ENCODE measurements at places on chromosomes 3 and 15.

- no peak for DNase-seq
These were observed 291.0 kb downstream of the CLSTN2 start for GRCh38 chr3:140225996-140226395.

- DNase-seq = no peak
These were observed 968.4 kb downstream of the FHIT start for GRCh38 chr3:60282866-60283265.

DNA sequence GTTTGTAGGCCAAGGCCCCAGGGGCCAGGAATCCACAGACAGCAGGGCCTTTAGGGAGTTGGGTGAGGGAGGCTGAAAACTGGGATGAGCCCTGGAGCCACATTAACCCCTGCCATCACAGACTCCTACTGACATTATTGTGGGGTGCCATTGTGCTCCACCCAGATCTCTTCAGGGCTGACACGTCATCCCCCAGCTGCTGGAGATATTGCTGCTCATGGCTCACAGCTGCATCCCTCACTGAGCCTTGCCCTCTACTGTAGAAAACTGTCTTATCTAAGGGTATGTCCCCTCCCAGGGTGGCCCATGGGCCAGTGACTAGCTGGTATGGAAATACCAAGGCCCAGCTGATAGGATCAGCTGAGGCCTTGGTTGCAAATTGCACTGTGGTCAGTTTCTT is 87.3 kb upstream of the PRR23C start:
- DNase-seq = no peak

DNA sequence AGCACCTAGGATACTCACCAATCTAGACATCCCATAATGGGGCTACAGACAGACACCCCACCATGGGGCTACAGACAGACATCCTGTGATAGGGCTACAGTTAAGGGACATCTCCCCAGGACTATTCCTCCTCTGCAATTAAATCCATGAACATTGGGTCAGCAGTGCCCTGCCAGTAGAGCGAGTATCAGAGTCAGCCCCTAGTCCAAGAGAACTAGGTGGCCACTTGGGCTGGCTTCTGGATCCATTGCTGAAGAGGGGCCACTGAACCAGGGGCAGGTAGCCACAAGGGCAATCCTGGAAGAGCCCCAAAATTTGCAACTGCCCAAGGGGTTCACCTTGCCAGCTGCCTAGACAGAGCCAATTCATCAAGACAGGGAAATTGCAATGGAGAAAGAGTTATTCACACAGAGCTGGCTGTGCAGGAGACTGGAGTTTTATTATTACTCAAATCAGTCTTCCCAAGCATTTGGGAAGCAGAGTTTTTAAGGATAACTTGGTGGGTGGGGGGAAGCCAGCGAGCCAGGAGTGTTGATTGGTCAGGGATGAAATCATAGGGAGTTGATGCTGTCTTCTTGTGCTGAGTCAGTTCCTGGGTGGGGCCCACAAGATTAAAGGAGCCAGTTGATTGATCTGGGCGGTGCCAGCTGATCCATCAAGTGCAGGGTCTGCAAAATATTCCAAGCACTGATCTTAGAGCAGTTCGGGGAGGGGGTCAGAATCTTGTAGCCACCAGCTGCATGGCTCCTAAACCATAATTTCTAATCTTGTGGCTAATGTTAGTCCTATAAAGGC is 170.2 kb upstream of the SMAD3 start:
- no peak for DNase-seq

- DNase-seq = no peak
These were observed 46.8 kb downstream of the ITGB5 start for GRCh38 chr3:124840331-124840730.

DNA sequence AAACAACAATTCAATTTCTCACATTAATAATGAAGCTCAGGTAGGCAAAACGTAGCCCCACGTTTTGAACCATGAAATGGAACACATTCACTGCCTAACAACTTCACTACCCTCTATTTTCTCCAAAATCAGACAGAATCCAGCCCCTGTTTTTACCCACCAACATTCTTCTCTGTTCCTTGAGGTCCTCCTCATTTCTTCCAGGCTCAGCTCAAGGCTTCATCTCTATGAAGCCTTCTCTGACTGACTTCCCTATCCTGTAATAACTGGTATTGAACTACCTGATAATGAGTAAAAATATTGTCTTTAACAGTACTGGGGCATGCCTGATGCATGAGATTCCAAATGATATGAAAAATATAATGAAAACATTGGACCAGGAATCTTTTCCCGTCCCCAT is 2.2 kb downstream of the TFRC start:
- DNase-seq = no peak

GRCh38 chr3:69562020-69562419 is 176.1 kb upstream of the FRMD4B start:
- DNase-seq = no peak

DNA sequence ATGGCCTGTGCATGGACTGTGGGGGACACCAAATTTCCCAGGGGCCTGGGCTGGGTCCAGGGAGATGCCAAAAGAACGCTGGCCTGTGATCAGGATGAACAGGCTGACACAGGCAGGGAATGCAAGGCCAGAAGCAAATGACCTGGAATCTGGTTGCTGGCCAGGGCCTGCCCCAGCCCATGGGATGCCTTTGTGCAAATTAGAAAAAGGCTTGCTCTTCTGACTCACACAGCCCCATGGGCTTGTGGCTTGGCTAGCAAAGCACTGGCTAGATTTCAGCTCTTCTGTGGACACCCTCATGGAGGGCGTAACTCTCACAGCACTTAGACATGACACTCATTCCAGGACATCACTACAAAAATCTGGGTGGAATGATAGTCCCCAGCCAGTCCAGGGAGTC is 356.0 kb downstream of the SHQ1 start:
- no peak for DNase-seq

- peak; percentile 60 for DNase-seq
These were observed 16.1 kb downstream of the AMOTL2 start for GRCh38 chr3:134357914-134358811.

- peak; percentile 71 for DNase-seq
These were observed 12.1 kb downstream of the GOLM2 start for GRCh38 chr15:44300572-44300971.

DNA sequence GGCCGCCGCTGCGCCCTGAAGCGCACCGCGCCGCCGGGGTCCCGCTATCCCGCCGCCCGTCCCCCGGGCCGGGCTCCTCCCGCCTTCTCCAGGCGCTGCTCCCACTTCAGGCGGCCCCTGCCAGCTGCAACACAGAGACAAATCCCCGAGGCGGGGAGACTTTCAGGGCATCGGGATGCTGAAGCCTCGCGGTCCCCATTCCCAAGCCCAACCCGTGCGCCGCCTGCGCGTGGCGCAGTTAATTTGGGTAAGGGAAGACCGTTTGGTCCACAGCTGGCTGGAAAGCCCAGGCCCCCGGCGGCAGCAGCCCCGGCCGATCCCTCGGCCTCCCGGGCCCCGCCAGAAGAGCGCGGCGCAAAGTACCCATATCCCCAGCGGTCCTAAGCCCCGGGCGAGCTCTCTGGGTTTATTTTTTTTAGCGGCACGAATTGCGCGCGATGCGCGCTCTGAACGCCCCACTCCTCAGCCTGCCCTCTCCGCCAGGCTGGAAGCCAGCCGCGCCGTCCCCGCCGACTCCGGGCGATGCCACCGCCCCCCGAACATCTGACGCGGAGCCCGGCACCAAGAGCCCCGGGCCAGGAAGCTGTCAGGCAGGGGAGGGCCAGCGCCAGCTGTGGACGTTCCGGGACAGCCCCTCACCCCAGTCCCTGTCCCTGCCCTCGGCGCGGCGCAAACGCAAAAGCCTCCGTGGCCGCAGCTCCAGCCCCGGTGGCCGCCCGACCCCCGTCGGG is 517 bp downstream of the FBN1 start:
- DNase-seq = no peak

- no peak for DNase-seq
These were observed 76.0 kb upstream of the HACD2 start for GRCh38 chr3:123660900-123661299.

DNA sequence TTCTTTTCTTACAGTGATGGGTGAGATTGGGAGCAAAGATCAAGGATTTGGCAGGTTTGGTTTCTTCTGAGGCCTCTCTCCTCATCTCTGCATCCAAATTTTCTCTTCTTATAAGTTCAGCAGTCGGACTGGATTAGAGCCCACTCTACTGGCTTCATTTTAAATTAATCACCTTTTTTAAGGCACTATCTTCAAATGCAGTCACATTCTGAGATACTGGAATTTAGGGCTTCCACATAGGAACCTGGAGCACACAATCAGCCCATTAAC is 56.5 kb upstream of the PLSCR4 start:
- no peak for DNase-seq

- peak; percentile 99 for DNase-seq
These were observed 557 bp downstream of the ELL3 start for GRCh38 chr15:43776101-43776717.

DNA sequence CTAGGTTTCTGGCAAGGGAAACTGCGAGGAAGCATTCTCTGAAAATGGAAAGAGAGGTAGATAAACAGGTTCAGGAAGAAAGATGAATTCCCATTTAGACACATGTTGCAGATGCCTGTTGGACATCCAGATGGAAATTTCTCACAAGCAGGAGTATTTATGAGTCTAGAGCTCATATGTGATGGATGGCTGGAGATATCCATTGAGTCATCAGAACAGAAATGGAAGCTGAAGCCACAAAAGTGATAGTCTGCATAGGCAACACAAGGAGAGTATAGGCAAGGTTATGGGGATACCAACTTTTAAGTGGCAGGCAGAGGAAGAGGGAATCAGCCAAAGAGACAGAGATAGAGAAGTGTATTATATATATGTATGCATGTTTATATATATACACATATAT is 6.3 kb upstream of the RAMAC start:
- no peak for DNase-seq

GRCh38 chr3:155646669-155647068 is 98.2 kb downstream of the PLCH1 start:
- DNase-seq = no peak

GRCh38 chr3:186060222-186060621 is 48.7 kb downstream of the ETV5 start:
- DNase-seq = no peak

- no peak for DNase-seq
These were observed 41.6 kb downstream of the BDH1 start for GRCh38 chr3:197513953-197514785.

GRCh38 chr3:125072301-125072700 is 16.5 kb upstream of the HEG1 start:
- no peak for DNase-seq

DNA sequence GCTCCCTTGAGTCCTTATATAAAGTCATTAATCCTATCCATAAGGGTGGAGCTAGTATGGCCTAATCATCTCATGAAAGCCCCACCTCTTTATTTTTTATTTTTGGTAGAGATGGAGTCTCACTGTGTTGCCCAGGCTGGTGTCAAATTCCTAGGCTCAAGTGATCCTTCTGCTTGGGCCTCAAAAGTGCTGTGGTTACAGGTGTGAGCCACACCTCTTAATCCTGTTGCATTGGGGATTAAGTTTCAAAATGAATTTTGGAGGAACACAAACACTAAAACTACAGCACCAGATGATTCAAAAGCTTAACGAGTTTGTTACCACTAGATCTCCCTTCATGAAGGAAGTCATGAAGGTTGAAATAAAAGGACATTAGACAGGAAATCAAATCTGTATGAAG is 27.7 kb downstream of the RAB7A start:
- DNase-seq = no peak

DNA sequence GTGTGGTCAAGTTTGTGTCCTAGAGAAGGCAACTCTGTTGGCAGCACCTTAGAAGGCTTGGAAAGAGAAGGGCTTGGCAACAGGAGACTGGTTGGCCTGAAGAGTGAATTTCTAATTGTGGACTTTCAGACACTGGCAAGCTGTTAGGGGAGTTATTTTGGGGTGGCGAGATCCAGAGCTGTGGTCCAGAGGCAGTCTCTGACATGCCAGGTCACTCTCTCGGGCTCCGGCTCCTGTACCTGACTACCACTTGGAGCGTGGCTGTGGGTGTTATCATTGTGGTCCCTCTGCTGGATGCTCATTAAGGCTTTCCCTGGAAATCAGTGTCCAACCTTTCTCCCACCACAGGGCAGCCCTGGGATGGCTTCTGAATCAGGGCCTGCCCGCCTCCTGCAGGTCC is 209.0 kb downstream of the SLCO3A1 start:
- DNase-seq = no peak

DNA sequence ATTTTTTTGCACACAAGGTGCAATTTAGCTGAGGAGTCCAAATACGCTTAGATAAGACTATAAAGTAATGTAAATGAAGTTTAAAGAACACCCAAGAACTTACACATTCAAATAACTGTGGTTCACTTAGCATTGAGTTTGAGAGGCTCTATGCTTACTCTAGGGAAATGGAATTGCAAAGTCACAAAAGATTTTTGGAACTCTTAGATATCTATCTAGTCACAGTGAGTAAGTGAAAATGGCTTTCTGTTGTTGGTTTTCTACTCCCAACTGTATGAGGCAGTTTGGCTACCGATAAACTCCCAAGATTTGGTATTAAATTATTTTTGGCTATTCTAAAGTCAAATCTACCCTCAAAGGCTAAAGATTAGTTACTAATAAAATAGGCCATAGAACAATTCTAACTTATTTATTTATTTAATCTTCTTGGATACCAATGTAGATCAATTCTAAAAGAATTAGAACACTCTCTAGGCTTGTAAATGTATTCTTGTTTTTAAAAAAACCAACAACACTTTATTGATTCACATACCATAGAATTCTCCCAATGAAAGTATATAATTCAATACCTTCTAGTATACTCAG is 165.4 kb downstream of the SNRK start:
- no peak for DNase-seq

- no peak for DNase-seq
These were observed 439.0 kb upstream of the GOLIM4 start for GRCh38 chr3:168534761-168535160.

- DNase-seq = no peak
These were observed 11.0 kb upstream of the ARL14 start for GRCh38 chr3:160665784-160666526.

DNA sequence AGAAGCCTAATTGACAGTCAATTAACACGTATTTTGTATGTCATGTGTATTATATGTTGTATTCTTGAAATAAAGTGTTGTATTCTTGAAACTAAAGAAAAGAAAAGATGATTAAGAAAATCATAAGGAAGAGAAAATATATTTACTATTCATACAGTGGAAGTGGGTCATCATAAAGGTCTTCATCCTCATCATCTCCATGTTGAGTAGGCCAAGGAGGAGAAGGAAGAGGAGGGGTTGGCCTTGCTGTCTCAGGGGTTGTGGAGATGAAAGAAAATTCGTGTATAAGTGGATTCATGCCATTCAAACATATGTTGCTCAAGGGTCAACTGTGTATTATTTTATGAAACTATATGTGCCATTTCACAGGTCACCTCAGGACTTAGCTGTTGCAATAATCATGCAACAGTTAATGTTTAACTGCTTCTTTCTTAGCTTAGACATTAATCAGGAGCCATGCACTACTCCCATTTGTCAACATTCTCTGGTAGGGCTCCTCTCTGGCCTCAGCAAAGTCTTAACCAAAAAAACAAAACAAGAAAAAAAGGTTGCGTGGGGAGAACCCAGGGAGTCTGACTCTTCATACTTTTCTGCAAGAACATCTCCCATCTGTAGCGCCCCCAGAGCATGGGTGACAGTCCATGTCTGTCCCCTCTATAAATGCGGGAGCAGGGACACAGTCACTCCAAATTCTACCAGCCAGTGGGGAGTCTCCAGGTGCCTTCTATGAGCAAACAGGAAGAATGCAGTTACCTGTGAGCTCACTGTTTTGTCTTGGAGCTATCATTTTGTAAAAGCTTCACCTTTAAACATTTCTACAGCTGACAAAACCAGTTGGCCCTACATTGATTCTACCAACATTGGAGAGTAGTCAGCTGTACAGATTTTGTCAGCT is 19.9 kb upstream of the LRRC2 start:
- DNase-seq = no peak
